ENCODE measurements at places on chromosomes 16 and 17.

GRCh38 chr16:83603723-83604570 lies 203.8 kb upstream of the HSBP1 start:
- DNase-seq = no peak

GRCh38 chr17:71383091-71383490 lies 737.7 kb upstream of the SOX9 start:
- no peak for DNase-seq

GRCh38 chr16:52069866-52070265 lies 477.1 kb downstream of the TOX3 start:
- peak; percentile 29 for DNase-seq

GRCh38 chr16:27237219-27238015 lies 31.2 kb downstream of the NSMCE1 start:
- DNase-seq = no peak

DNA sequence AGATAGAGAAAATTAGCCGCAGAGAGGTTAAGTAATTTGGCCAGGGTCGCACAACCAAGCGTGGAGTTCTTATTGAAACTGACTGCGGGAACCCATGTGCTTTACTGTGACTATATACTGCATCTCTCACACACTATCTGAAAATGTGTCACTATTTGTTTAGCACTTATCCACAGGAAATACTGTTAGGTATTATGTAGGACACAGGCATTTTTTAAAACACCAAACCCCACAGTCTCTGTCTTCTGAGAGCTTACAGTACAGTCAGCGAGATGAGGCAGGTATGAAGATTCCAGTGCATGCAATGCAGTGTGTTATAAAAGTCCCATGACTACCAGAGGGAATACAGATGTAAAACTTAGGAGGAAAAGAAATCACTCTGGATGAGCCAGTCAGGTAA lies 11.3 kb downstream of the RBL2 start:
- no peak for DNase-seq

- DNase-seq = no peak
Observed at GRCh38 chr16:9953908-9954570, 228.2 kb downstream of the GRIN2A start.

DNA sequence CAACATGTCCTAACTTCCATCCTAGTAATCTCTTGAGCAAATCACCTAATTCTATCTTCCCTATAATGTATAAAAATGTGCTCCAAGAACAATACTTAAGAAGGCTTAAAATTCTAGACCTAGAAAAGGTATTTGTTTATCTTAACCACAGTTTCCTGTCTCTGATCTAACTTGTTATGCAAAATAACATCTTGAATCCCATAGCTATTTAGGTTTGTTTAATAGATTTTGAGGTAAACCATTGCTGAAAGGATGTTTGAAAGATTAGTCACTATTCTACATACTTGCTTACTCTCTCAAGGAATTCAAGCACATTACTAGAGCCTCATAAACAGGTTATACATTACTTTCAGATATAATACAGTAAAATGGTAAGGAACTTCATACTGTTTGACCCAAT lies 13.0 kb downstream of the CA10 start:
- DNase-seq = no peak

DNA sequence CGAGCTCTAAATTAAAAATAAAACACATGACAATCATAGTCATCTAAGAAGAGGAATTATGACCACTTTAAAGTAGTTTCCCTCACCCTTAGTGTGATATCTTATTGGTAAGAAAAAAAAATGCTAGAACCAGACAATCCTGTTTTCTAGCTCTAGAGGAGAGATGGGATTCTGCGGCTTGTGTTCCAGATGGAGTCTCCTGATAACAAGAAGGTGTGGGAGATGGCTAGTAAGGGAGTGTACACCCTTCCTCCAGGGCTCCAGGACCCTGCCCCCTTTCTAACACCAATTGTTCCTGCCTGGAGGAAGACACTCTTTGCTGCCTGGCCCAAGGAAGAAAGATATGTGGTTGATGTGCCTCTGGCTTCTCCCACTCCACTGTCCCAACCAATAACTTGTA lies 68.8 kb upstream of the FBXO47 start:
- no peak for DNase-seq

- DNase-seq = no peak
Observed at GRCh38 chr16:81729451-81729850, 49.6 kb upstream of the PLCG2 start.

DNA sequence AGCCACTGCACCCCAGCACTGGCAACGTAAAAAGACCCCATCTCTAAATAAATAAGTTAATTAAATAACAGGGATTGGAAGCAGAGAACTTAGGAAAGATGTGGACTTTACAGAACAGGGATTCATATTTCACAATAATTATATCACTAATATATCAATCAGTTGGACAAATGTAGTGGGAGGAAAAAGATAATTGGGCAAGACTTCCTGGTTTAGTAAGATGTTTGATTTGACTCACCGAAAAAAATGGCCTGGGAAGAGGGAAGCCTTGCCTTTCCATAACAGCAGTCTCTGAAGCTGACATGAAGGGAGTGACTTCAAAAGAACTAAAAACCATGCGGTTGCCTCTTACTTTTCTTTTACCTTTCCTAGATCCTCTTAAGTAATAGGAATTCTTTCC lies 15.2 kb upstream of the C17orf78 start:
- no peak for DNase-seq

- DNase-seq = no peak
Observed at GRCh38 chr16:87584271-87584670, 18.0 kb upstream of the JPH3 start.

DNA sequence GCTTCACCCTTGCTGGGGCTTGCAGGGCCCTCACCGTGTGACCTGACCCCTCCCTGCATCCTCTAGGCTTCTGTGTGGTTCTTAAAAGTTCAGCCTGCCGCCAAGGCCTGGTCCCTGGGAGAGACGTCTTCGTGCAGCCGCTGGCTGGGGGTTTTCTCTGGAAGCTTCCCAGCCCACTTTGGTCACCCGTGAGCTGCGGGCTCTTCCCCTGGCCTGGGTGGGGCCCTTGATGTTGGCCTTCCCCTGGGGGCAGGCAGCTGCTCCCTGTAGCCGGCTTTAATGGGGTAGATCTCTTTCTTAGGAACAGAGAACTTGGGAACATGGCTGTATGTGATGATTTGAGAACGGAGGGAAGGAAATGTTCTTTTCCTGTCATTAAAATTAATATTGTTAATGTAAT lies 32.7 kb downstream of the ZNF750 start:
- no peak for DNase-seq

- DNase-seq = peak; percentile 65
Observed at GRCh38 chr17:79741751-79742588, 11.2 kb downstream of the ENPP7 start.

DNA sequence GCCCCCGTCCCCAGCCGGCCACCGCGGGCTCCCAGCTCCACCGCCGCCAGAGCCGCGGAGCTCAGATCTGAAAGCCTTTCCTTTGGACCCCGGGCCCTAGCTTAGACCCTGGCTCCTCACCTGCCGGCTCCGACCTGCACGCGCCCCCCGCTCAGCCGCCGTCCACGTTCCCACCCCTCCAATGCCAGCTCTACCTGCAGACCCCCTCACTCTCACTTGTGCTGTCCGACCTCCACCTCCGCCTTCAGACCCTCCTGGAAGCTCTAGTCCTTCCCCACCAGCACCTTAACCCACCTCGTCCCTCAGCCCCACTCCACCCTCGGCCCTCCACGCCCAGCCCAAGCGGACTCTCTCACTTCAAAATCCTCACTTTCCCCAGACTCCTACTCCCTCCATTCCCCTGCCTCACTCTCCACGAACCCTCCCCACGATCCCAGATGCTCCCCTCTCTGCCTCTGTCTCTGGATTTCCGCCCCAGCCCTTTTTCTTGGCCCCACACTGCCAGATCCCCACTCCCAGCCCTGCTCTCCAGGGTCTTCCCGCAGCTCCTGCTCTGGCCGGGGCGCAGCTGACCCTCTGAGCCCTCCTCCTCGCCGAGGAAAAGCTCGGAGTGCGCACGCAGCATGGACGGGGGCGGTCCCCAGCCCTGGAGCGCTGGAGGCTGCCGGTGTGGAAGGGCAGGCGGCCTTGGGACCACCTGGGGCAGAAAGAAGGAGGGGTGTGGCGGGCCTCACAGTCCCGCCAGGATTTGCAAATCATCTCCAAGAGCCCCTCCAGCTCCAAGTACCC lies at the start of gene TMEM114:
Gene TMEM114, minus strand, starts transcription at position 612 of the 789 bp plus-strand sequence. CDS start 673 bp downstream, outside the sequence.
- DNase-seq = no peak

- no peak for DNase-seq
Observed at GRCh38 chr16:27154705-27155521, 48.4 kb upstream of the KDM8 start.

DNA sequence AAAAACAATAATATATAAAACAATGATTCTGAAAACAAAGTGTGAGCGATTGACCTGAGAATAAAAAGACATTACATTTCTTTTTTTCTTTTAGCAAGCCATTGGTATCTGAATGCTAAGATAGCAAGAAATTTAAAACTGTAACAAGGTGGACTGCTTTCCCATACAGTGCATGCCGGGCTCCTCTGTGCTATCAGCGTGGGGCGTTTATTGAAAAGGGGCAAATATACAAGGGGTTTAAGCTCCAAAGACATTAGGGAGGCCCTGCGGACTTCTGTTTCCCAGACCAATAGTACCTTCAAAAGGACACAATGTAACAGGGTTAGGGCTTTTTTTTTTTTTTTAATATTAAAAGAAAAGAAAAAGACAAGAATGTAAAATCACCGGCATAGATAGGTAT lies 261.3 kb downstream of the ZFHX3 start:
- DNase-seq = no peak

DNA sequence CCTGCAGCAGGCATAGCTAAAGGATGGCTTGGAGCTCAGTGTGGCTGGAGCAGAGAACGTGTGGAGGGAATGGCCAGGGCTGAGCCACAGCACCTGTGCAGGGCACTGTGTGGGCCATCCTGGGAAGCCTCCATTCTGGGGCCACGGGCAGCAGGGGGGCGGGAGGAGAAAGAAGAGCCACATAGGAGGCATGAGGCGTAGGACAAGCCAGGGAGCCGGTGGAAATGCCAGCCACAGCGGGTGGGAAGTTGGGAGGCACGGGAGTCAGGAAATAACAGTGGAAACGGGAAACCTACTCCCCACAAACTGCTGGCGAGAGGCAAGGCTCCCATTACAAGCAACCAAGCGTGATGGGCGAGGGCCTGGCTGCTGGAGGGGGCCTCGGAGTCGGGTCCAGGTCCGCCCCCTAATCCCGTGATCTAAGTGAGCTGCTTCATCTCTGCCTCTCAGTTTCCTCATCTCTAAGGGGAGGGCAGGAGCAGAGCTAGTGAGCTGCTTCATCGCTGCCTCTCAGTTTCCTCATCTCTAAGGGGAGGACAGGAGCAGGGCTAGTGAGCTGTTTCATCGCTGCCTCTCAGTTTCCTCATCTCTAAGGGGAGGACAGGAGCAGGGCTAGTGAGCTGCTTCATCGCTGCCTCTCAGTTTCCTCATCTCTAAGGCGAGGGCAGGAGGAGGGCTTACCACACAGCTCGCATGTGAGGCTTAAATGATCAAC lies 104.9 kb downstream of the ADCY9 start:
- DNase-seq = no peak
